GM19239 (cell line): ENCODE measurements at places on chromosomes 2 and 18.

DNA sequence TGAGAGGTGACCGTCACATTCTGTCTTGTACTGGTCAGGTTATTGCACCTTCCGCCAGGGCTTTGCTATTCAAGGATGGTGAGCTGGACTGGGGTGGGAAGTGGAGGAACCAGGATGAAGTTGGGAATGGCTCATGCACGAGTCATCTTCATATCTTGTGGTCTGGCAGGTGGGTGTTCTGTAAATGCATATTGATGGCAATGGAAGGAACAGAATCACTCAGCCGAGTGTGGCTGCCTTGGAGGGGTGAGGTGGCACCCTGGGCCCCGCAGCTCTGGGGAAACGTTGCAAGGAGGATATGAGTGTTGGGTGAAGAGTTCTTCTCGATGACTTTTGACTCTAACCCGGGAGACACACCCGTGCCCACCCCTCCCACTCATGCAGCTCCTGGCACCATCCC is 1.2 kb downstream of the NEU2 start:
- no peak for DNase-seq

DNA sequence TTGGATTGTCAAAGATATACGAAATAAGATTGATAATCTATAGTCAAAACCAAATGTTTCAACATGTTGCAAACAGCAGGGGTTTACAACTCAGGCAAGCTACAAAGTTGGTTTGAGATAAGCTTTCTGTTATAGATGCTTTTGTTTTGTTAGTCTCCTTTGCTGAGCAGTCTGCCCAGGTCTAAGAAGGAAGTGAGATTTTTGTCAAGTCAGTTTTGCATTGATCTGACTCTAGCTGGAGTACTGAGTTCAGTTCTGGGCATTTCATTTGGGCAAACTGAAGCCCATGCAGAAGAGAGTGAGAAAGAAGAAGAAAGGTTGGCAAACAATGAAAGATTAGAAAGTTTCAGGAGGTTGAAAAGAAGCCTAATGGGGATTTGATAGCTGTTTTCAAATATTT is 983.0 kb upstream of the SLC39A10 start:
- no peak for DNase-seq

DNA sequence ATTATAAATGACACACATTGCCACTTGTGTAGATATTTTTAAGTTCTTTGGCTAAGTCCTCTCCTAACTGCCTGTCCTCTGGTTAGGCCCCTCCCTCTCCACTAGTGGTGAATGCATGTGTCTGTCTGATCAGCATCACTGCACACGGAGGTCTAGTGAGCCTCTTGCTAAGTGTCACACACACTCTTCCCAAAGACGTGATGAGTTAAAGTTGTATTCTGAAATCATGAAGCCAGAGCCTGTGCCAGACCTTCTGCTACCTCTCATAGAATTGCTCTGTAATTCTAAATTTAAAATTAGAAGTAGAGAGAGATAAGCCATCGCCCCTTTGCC is 41.3 kb downstream of the RALB start:
- DNase-seq, result no peak

GRCh38 chr18:56795381-56795780 is 144.2 kb downstream of the WDR7 start:
- no peak for DNase-seq

GRCh38 chr18:49174478-49174877 is 223.7 kb upstream of the SMAD7 start:
- DNase-seq, result no peak

- DNase-seq, result no peak
These were observed 8.0 kb downstream of the KLF7 start for GRCh38 chr2:207157731-207158130.

- no peak for DNase-seq
These were observed 15.0 kb downstream of the TOGARAM2 start for GRCh38 chr2:28995765-28996750.

DNA sequence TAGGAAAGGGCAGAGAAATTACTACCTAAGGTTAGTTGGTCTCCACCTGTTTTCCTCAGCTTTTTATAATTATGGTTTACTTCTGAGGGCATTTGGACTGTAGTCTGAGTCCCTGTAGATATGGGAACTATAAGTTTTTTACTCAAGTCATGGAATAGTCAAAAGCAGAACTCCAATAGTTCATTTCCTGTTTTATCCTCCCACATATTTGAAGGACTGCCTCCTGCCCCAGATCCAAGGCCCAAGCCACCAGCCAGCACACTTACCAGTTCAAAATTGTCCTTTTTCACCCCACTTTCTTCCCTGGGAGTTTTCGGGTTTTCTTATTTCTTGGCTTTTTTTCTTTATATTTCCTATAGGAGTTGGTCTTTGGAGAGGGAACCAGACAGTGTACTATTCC is 164.1 kb downstream of the MBD5 start:
- DNase-seq, result no peak

DNA sequence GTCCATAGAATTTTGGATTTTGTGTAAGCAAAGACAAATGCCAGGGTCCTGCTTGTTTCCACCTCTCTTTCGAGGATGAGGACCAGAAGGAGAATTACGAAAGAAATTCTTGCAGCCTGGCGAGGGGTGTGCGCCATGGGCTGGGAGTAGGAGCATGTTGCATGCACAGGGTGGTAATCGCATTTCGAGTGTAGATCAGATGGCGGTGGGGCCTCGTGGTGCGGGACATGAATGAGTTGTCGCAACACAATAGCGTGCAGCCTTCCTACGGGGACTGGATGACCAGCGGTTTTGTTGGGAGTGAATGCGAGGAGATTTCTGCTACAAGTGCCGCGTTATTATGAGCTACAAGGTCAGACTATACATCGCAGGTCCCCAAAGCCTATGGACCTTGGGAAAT is 4.2 kb upstream of the EN1 start:
- no peak for DNase-seq

GRCh38 chr2:234331566-234331965 is 165.3 kb downstream of the ARL4C start:
- no peak for DNase-seq

DNA sequence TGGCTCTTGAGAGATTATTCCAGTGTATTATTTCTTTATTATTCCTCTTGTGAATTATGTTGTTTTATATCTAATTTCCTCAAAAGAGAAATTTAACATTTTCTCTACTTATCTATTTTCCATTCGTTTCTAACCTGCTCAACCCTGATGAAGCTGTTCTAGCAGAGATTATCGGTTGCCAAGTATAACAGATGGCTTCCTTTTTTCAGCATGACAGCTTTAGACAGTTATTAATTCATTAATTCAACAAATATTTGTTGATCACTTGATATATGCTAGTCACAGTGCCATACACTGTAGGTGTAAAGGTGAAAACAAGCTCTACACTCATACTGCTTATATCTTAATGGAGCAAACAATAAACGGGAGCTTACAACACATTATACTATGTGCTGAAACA is 137.9 kb upstream of the UBE2E3 start:
- DNase-seq, result no peak

- DNase-seq, result no peak
These were observed 155.5 kb downstream of the DSC3 start for GRCh38 chr18:30886998-30887397.

DNA sequence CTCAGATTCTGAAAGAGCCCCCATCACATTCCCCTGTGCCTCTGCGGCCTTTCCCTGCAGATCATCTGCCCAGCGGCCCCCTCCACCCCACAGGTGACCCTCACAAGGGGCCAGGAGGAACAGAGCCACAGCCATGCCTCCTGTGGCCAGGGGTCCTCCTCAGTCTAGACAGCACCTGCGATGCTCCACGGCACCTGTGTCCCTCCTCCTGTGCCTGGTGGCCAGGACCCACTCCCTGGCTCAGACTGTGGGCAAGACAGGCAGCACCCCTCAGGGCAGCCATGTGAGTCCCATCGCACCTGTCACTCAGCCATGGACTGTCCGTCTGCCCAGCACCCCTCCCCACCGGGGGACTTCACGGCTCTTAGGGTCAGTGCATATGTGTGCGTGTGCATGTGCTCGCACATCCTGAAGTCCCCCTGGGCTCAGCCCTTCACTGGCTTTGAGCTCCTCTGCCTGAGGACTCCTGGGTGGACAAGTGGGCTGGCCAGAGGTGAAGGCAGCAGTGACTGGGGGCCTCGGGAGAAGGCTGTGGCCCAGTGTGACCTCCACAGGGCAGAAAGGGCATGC is 237.7 kb downstream of the ATAD2B start:
- no peak for DNase-seq

DNA sequence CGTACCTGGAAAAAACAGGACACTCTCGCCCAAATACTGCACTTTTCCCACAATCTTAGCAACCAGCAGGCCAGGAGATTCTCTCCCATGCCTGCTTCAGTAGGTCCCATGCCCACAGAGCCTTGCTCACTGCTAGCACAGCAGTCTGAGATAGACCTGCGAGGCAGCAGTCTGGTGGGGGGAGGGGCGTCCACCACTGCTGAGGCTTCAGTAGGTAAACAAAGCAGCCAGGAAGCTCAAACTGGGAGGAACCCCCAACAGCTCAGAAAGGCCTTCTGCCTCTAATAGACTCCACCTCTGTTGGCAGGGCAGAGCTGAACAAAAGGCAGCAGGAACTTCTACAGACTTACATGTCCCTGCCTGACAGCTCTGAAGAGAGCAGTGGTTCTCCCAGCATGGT is 1202.8 kb upstream of the ACVR2A start:
- DNase-seq, result no peak

DNA sequence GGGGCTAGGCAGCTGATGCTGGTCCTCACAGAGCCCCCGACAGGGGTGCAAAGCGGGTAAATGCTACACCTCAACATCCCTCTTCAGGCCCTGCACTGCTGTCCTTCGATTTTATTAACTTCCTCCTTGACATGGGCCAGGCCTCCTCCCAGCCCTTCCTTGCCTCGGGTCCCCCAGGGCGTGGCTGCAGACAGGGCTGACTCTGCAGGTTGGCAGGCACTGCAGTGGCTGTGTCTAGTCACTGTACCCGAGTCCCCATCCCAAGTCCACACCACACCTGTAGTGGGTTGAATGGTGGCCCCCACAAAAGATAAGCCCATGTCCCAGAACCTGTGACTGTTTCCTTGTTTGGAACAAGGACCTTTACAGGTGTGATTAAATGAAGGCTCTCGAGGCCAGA is 140.2 kb downstream of the TWIST2 start:
- DNase-seq, result no peak

DNA sequence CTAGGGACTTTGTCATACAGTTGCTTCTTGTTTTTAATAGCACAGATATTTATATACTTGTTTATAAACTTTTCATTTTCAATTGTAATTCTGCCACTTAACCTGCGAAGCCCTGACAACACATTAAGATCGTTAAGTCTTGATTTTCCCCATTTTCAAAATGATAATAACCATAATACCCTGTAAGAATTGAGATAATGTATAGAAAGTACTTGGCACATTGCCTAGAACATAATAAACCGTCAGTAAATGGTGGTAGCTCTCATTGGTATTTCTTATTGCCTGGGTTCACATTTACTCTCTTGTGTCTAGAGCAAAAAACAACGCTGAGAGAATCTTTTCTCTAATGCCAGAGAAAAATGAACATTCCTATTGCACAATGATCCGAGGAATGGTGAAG is 18.6 kb downstream of the PTCD3 start:
- no peak for DNase-seq

- DNase-seq, result no peak
These were observed 641.7 kb downstream of the NR4A2 start for GRCh38 chr2:155690785-155691184.

DNA sequence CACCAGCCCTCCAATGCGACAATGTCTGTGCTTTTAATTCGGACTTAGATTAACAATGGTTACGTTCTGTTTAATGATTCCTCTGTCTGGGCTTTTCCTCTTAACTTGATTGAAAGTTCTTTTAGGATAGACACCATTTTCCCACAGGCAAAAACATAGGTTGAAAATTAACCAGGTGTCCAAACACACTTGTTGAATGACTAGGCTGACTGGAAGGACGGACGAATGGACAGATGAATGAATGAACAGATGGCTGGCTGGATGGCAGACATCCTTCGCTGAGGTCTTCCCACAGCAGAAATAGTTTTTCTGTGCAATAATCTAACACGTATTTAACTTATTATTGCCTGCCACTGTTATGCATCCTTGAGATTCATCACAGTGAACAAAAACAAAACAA is 298.8 kb downstream of the SRBD1 start:
- DNase-seq, result no peak

DNA sequence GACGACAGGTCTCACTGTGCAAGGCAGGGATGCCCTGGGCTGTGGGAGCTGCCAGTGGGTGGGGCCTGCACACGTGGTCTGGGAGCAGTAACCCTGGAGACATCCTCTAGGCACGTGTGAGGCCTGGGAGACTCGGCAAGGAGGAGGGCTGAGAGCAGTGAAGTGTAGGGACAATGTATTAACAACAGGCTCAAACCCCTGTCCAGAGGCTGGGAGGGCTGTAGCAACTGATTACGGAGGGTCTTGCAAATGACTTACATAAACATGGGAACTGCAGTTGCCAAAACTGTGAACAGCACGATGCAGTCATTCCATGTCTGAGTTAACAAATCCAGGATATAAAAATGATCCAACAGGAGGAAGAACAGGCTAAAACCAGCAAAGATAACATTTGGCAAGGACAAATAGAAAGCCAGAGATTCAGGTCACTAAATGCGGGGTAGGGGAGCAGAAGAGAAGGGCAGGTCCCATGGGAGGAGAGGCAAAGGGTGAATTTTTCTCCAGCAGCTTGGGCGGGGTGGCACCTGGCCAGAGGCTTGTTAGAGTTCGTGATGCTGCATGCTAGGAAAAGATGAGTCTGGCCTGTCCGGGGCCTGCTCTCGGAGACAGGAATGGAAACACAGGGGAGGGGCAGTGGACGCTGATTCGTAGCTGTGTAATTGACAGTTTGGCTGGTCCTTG is 44.9 kb downstream of the CYP27C1 start:
- DNase-seq, result no peak

GRCh38 chr2:27191070-27191829 is 20.6 kb upstream of the ATRAID start:
- no peak for DNase-seq

GRCh38 chr2:108377401-108377800 is 353 bp upstream of the SULT1C4 start:
- DNase-seq, result no peak

DNA sequence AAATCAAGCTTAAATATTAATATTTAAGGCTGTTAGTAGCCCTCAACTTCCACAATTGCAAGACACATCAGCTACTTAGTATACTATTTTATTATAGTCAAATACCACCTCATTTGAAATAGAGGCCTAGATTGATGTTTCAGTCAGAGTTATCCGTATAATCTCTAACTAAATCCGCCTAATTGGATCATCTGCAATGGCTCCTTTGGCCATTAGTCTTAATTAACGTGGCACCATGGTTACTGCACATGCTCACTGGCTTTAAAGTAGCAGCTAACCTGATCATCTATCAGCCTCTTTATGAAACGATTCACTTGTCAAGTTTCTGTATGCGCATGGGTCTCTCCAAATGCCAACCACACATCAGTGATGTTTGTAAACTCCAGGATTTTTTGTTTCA is 112.3 kb downstream of the COLEC12 start:
- no peak for DNase-seq

DNA sequence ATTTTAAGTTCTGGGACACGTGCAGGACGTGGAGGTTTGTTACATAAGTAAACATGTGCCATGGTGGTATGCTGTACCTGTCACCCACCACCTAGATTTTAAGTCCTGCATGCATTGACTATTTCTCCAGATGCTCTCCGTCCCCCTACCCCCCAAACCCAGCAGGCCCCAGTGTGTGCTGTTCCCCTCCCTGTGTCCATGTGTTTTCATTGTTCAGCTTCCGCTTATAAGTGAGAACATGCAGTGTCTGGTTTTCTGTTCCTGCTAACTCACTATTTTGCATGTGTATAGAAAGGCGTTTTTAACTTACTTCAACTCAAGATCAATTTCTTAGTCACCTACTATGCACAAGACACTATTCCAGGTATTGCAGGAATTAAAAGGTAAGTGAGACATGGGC is 128.0 kb downstream of the PLCL1 start:
- DNase-seq, result no peak
